Hematopoietic multipotent progenitor cell treated with erythropoietin and hydrocortisone succinate and interleukin-3 and kit ligand, for 4 days (in vitro differentiated cells): ENCODE measurements at places on chromosomes 1 and 21.

- DNase-seq = no peak
Observed at GRCh38 chr1:99173282-99173681, 91.0 kb upstream of the PLPPR4 start.

GRCh38 chr1:64683419-64683818 lies 61.5 kb upstream of the RAVER2 start:
- DNase-seq = no peak

GRCh38 chr1:51313961-51314777 lies 16.2 kb downstream of the TTC39A start:
- DNase-seq = no peak

GRCh38 chr1:66940981-66941380 lies 16.2 kb downstream of the MIER1 start:
- no peak for DNase-seq

- no peak for DNase-seq
Observed at GRCh38 chr1:1359664-1360468, 1.5 kb upstream of the MXRA8 start.

DNA sequence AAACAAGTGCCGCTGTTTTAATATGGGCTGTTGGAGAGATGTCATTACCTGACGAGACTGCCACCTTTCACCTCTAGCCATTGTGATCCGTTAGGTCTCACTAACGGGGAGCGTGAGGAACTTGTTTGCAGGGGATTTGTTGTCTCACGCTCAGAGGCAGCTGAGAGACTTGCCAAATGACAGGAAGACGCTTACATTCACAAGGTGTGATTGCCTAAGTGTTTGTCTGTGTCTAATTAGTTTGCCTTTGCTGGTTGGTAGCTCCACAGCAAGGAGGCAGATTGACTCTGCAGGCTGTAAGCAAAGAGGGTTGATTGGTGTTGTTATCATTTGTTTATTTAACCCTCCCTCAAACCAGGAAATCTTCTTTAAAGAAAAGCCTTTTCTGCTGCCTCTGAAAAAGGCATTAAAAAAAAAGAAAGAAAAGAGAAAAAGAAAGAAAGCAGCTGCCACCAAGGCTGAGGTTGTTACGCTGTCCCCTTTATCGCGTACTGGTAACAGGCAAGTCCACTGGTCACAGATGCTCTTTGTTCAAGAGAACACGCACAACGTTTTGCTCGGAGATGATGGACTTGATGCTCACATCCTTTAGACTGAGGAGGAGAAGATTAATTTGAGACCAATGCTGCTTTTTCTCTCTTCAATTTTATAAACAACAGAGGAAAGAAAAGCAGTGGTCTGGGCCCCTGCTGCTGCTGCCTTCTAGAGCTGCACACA lies 203.9 kb downstream of the ZNF326 start:
- no peak for DNase-seq

DNA sequence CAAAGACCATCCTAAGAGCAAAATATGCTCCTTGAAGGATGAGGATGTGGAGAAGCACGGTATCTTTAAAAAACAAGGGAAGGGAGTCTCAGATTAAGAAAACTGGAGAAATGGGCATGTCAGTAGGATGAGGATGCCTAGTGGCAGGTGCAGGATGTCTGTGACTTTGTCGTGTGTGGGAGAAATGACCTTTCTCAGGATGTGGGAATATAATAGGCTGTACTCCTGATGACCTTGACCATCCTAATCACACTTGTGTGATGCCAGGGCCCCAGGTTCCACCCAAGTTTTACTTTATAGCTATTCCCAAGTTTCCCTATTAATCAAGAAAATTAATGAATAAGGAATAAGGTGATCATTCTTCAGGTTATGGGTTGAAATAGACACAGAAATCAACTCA lies 12.9 kb downstream of the C1orf116 start:
- no peak for DNase-seq

DNA sequence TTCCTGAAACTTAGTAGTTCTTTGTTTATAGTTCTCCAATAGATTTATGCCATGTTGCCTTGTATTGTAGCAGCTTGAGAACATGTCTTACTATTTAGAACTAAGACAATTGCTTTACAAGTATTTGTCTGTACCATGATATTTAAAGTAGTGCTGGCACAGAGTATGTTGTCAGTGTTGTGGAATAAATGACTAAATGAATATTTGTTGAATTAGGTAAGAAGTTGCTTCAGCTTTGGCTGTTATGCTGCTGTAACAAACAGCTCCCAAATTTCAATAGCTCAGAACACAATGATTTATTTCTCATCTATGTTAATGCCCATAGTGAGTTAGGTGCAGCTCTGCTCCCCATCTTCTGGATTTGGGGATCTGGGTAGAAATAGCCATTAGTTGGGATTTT lies 90.2 kb upstream of the VCAM1 start:
- no peak for DNase-seq

DNA sequence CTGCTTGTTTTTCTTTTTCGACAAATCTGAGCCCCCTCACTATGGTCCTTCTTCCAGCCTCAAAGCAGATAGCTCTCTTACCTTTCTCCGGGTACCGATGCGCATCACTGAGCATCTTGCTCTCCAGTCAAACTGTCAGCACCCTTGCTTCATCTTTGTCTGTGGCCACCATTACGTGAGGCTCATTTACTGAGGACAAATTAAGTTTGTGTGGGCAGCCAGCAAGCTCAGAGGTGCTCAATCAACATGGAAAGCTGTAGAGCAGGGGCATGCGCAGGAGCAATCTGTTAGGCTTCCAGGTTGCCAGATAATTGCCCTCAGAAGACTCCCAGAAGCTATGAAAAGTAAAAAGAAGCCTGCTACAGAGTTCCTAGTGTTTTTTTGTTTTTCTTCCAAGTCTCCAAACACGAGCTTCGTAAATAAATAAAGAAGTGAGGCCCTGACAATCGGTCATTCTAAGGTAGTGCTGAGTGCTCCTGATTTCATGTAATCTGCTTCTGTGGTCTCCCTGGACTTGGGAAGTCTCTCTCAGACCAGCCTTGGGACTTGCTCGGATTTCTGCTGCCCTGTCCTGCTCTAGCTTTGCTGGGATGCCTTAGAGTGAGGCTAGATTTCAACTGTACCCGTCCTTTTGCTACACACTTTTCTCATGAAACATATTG lies 1.8 kb downstream of the C1orf53 start:
- DNase-seq = no peak

DNA sequence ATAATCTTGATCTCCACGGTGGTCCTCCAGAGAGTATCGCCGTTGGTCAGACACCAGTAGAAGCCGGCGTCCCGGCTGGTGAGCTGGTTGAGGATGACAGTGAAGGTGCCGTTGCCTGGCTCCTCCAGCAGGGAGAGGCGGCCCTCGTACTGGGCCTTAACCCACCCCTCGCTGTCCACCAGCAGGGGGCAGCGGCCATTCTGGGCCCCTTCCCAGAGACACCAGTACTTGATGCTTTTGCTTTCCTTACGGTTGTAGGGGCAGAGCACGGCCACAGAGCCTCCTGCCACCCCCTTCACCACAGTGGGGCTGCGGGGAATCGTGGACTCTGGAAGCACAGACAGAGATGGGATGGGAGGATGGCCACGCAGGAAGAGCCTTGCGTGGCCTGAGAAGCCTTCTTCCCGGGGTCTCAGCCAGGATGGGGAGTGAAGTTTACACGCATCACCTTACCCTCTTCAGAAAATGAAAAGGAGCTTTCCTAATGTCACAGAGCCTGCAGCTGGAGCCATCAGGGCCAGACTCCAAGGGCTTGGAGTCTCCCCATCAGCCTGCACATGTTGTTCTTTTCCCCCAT lies 10.7 kb downstream of the PIGR start:
- DNase-seq = peak; percentile 87

DNA sequence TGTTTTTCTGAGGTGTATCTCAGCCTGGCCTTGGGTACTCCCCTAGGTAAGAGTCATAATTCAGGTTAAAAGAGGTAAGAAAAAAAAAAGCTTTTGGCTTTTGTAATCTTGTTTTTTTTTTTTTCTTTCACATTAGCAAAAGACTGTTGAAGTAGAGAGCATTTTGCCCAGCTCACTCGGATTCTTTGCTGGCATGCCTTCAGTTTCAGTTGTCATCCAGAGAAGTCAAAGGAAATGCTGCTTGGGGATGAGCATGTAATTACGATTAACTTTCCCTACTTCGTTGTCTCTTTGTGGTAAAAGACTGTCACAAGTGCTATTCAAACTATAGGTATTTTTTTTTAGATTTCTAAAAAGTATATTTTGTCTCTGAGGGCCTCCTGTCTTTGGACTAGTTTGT lies 6.3 kb downstream of the BACH1 start:
- no peak for DNase-seq

DNA sequence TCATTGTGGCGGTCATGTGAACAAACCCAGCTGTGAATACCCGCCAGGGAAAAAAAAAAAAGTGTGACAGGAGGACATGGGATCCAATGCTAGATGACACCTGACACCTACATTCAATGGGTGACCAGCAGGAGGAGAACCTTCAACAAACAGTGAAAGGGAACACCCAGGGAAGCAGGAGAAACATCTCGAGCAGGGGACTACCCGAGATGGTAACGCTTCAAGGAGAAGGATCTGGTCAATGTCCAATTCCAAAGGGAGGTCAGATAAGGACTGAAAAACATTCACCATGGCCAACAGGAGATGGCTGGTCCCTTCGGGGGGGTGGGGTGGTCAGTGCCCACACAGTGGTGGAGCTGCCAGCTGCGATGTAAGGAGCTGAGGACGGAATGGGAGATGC lies 46.3 kb downstream of the PTPN14 start:
- DNase-seq = no peak

- no peak for DNase-seq
Observed at GRCh38 chr1:236108027-236108648, 34.2 kb upstream of the GPR137B start.

GRCh38 chr1:8078176-8078671 lies 52.1 kb upstream of the ERRFI1 start:
- no peak for DNase-seq

- peak; percentile 84 for DNase-seq
Observed at GRCh38 chr1:40078512-40079333, 18.3 kb downstream of the PPT1 start.

DNA sequence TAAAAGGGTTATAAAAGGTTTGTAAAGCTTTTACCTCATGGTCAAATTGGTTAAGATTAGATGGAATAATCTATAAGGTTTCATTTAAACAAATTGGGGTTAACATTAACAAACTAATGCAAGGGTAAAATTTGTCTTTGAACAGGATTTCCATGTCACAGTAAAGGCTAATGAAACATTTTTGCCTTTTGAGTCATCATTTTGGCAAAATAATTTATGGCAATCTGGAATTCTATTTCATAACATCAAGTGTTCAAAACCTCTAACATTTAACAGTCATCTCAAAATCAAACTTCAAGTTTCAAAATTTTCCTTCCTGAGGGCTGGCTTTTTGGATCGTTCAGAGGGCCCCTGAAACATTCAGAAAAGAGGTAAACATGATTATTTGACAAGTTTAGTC lies 6.6 kb upstream of the CD46 start:
- no peak for DNase-seq

DNA sequence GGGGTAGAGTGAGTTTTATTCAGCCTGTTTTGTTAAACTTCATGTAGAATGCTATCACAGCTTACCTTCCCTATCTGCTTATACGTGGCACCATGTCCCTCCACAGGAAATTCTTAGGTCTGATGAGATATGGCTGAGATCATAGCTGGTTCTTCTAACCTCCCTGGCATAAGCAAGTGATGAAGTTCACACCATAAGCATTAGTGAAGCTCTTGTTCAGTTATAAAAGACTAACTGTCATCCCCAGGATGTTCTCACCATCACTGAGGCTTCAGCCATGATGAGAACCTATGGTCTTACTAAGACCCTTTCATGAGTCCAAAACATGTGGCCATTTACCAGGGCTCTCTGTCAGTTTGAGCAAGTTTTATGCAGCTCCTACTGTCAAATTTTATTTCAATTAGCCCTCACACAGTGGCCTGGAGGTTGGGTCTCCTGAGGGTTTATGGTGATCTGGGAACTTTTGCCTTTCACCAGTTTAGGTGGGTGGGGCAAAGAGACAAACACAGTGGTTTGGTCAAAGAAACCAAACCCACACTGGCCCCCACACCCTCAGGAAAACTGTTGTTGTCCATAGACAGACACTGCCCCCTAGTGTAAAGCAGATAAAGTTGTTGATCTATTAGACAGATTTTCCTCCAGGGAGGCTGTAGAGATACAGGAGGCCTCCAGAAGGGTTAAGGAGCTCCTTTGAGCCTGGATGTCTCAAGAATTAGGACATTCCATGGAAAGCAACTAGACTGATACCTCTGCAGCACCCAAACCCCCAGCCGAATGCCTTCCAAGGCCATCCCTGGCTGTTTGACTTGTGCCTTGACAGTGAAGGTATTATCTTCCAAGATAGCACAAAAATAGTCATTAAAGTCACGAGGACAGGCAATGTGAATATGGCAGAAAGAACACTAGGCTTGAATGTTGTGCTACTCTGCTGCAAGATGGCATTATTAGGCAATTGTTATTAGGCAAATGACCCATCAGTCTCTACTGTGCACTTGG lies 5.0 kb downstream of the SLC22A15 start:
- peak; percentile 81 for DNase-seq

- DNase-seq = no peak
Observed at GRCh38 chr1:233661376-233662159, 47.7 kb downstream of the KCNK1 start.

DNA sequence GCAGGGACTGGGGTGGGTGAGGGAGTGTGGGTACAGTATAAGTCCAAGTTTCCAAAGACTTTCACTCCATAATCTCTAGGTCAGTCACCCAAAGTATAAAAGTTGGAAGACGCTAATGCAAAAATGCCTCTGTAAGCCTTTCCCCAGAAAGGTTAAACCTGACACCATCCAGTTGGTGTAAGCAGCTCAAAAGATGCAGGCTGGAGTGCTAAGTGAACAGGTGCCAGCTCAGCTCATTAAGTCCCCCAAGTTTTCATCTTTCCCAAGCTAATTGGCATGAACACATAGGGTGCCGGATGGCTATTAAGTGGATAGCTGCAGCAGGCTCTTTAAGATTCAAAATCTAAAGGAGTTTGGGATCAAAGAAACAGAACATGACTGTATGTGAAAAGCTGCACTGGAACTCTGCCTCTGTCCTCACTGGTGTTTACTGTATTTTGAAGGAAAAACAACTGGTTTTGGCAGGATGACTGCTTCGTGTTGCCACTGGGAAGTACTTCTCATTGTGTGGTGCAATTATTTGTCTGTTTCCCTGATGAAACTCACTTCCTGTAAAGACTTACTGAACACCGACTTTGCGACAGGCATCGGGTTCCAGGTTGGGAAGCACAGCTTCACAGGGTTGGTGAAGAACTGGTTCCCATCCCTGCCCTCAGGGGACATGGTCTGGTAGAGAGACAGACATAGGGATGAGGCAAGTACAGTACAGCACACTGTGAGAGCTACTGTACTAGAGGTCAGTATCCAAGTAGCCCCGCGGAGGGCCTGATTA lies 152.7 kb downstream of the DAB1 start:
- no peak for DNase-seq
